ENCODE measurements at places on chromosomes 1 and 21.
A peak's percentile ranks its signal among the peaks of the same experiment; 100 is the strongest.

GRCh38 chr1:26627954-26628353 is 67.9 kb upstream of the ARID1A start:
- no peak for DNase-seq

GRCh38 chr21:41482301-41482700 is 25.7 kb downstream of the TMPRSS2 start:
- peak; percentile 18 for DNase-seq

GRCh38 chr1:202034683-202035462 is 24.5 kb downstream of the ELF3 start:
- DNase-seq: peak; percentile 99

- DNase-seq: no peak
Measured at GRCh38 chr1:20740781-20741180, 8.3 kb upstream of the SH2D5 start.

- peak; percentile 73 for DNase-seq
Measured at GRCh38 chr1:201582705-201583442, 43.9 kb downstream of the NAV1 start.

GRCh38 chr21:42658320-42659105 is 5.1 kb downstream of the PDE9A start:
- DNase-seq: no peak

GRCh38 chr1:232985882-232986526 is 35.6 kb downstream of the NTPCR start:
- DNase-seq: no peak

DNA sequence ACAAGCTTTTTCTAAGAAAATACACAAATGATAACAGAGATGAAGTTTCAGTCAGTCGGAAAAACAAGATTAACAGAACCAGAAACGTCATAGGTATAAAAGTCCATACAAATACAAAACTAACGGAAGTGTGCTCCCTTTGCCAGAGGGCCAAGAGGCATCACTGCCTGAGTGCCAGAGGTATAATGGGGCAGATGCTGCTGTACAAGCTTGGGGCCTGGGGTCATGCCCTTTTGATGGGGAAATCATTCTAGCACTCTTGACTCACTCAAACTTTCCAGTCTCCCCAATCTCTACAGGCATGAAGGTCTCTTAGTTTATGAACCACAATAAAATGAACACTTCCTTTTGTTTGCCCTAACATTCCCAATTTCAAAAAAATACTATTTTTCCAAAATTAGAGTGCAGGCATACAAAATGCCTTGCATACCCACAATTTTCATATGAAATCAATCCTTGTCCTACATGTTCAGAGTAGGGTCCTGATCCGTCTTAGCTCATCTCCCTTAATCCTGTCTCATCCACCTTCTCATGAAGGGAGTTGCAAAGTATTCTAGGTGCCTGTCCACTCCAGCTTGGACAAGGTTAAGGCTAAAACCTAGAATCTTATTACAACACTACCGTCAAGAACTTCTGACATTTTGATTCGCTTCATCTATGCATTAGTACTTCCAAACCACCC is 1.5 kb downstream of the RPL22 start:
- DNase-seq: no peak

GRCh38 chr21:19197950-19198349 is 794.4 kb upstream of the TMPRSS15 start:
- DNase-seq: no peak

GRCh38 chr1:230517326-230517725 is 91.2 kb upstream of the PGBD5 start:
- no peak for DNase-seq

DNA sequence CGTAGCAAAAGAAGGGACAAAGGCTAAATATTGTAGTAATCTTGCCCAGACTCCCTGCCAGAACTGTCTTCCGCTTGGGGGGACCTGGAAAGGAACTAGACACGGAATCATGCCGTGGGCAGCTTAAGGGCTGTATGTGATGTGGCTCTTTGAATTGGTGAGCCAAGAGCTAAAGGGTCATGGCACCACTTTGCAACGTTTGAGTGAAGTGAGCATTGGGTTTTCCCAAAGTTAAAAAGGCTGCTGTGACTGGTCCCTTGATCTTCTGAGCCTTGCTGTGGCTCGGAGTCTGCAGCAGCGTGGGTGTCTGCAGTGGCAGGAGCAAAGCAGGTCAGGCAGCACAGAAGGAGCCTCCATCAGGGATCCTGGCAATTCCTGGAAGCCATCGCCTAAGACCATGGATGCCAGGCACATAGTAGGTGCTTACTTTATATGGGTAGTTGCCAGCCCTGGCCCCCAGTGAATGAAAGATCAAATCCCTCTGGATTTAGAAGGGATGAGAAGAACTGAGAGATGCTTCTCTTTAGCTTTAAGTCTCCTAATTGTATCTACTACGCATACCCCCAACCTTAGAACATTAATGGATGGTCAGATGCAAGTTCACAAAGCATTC is 1.8 kb downstream of the SMYD2 start:
- DNase-seq: no peak

GRCh38 chr1:225511828-225512381 is 84.1 kb upstream of the LBR start:
- no peak for DNase-seq

- no peak for DNase-seq
Measured at GRCh38 chr1:82795508-82796149, 994.9 kb downstream of the ADGRL2 start.

- no peak for DNase-seq
Measured at GRCh38 chr1:161936786-161937185, 86.9 kb downstream of the OLFML2B start.

GRCh38 chr1:222654849-222655248 is 37.0 kb downstream of the MIA3 start:
- peak; percentile 7 for DNase-seq
